Thymus (tissue), 14 donors: ENCODE measurements at places on chromosomes 7 and 10. TPM values are rescaled to one million over a fixed set of nuclear protein-coding genes. Genes with fewer than 3 reads are reported as not detected.

GRCh38 chr10:14409247-14409646 lies 78.5 kb upstream of the FRMD4A start:
- DNase-seq: no peak

- no peak for DNase-seq
Measured at GRCh38 chr10:98568551-98568950, 121.8 kb upstream of the HPS1 start.

GRCh38 chr7:114269714-114270113 lies 144.9 kb upstream of the FOXP2 start:
- no peak for DNase-seq

DNA sequence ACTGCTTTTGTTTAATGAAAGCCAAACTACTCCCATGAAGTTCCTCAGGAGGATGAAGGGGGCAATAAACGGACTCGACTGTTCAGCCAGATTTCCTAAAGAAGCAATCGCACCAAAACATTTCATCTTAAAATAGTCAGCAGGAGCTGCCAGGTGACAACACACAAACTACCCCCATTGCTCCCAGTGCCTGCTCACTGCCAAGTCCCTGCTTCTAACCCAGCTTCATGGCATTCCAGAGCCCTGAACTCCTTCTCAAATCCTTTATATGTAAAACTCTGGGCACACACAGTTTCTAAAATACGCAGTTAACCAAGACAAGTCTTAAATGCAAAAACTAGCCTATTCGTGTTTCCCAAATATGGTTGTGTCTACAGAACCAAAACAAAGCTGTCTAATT lies 110.0 kb downstream of the SORBS1 start:
- no peak for DNase-seq

DNA sequence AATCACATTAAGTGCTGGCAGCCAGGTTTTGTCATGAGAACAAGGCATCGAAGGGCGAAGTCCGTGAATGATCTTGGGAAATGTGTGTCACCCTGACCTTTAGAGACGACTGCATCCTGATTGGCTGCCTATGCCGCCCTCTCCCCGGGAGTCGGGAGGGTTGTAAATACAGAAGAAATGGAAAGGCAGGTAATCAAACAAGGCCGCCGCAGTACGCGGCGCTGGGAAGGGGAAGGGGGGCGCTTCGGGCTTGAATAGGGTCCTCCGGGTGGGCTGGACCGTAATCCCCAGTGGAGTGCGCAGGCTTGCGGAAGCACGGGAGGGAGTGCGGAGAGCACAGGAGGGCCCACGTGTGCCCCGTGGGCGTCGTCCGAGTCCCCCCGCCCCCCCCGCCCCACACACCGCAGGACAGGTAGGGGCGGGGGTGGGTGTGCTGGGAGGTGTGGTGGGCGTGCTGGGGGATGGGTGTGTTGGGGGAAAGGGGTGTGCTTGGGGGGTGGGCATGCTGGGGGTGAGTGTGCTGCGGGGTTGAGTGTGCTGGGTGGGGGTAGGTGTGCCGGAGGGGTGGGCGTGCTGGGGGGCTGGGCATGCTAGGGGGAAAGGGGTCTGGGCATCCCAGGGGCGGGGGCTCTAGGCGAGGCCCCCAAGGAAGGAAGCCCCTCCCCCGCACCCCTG lies 169.4 kb downstream of the ARHGAP12 start:
- DNase-seq: peak; percentile 41

- no peak for DNase-seq
Measured at GRCh38 chr7:30225863-30226613, 58.4 kb upstream of the ZNRF2 start.

DNA sequence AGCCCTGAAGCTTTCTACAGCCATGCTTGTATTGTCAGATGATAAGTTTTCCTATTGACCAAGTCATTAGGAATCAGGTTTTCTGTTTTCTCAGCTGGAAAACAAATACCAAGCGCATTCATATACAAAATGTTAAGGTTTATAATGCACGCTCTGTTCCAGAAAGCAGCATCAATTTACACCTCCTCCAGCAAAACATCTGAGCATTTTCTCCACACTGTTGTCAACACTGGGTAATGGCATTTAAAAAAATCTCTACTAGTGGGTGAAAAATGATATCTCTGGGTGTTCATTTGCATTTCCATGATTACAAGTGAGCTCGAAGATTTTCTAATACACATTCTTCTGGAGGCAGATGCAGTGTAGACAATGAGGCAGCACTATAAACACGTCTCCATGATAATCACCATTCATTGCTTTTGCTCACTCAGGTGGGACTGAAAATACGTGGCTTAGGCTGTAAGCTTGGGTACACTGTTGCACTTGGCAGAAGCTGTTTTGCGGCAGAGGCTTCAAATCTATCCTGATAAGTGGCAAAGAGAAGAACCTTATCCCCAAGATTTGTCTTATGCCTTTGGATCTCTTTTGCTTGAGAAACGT lies 114.8 kb upstream of the PLPP4 start:
- no peak for DNase-seq

DNA sequence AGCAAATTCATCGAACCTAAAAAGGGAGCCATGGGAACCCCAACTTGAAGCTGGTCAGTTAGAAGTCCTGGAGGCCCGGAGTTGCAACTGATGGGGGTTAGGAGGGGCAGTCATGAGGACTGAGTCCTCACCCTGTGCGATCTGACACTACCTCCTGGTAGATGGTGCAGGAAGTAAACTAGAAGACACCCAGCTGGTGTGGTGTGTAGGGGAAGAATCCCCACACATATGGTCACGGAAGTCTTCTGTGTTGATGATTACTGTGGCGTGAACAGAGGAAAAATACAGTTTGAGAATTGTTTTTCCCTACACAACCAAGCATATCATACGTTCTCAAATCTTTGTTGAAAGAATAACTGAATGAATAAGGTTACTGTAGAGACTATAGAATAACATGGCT lies 164.6 kb upstream of the KCTD7 start:
- no peak for DNase-seq

GRCh38 chr10:34205452-34205851 lies 609.6 kb downstream of the PARD3 start:
- DNase-seq: no peak

DNA sequence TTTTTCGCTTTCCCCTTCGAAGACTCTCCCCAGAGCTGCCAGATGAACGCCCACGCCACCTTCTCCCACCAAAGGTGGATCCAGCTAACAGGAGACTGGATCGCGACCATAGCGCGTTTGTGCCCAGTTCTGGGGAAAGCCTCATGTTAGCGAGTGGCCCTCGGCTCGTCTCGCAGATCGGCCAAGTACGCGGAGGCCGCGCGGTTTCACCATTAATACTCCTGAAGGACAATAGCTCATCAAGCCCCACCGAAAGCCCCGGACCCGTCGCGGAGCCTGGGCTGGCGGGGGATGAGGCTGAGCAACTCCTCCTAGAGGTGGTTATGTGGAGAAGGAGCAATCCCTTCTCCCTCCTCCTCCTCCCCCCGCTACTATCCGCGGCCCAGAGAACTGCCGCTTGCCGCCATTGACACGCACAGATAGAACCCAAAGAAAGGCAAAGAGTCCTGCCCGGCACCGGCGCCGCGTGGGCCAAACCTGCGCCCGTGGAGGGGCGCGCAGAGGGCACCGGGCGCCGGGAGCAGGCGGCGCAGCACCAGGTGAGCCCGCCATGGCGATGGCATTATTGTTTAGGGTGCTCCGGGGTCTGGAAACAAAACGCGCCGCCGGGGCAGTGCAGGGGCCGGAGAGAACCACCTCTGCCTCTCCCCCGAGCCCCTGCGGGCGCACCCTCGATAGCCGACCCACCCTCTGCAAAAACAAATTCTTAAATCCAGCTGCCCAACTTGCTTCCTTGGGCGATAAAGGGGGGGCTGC lies at the start of gene MACROH2A2:
MACROH2A2 (plus strand) TSS at position 385 of the 756 bp plus-strand sequence. CDS start 22,813 bp downstream, outside the sequence.
- DNase-seq: no peak

Gene CXCL12
- polyA plus RNA-seq: 82.1 TPM

DNA sequence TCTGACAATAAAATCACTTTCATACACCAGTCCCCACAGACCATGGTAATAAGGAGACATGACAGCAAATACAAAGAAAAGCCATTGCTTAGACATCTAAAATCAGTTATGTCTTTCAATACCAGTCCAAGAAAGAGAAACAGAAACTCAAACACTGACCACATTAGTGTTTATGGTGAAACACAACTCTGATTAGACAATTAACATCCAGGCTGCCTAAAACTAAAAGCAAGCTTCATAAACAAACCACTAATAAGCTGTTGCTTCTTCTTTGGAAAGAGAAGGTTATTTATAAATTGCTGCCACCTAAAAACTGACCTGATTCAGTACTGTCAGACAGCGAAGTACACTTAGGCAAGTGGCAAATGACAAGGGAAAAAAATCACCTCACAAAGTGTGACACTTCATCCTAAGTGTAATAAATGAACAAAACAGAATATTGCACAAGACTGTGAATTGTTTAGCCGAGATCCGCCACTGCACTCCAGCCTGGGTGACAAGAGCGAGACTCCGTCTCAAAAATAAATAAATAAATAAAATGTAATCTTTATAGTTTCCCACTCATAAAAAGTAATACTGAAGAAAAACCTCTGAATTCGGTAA lies 277.4 kb downstream of the PARD3 start:
- DNase-seq: no peak

- DNase-seq: no peak
Measured at GRCh38 chr7:87344446-87344845, 1.0 kb upstream of the CROT start.

Gene SPDYE5
- 0.09 TPM for polyA plus RNA-seq

Gene UBE2D1
- polyA plus RNA-seq: 24.0 TPM

DNA sequence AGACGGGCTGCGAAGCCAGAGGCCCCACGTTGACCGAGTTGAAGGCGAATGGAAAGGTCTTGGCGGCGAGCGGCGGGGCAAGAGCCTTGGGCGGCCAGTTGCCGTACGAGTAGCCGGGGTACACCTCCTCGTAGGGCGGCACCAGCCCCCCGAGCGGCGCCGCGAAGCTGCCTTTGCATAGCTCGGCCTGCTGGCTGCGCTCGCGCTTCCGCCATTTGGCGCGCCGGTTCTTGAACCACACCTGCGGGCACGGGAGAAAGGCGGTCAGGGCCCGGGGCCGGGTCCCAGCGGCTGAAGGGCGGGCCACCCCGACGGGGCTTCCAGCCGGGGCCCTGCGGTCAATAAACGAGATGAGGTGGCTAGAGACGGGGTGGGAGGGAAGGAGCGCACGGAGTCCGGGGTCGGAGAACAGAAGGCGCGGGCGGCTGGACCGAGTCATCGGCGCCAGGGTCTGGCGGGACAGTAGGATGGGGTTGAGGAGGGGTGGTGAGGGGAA lies 4.8 kb downstream of the ELOVL3 start:
- no peak for DNase-seq

Gene PAX4
- polyA plus RNA-seq: 0.11 TPM

Gene WEE2
- 0.05 TPM for polyA plus RNA-seq

Gene SVOPL
- 2.6 TPM for polyA plus RNA-seq

DNA sequence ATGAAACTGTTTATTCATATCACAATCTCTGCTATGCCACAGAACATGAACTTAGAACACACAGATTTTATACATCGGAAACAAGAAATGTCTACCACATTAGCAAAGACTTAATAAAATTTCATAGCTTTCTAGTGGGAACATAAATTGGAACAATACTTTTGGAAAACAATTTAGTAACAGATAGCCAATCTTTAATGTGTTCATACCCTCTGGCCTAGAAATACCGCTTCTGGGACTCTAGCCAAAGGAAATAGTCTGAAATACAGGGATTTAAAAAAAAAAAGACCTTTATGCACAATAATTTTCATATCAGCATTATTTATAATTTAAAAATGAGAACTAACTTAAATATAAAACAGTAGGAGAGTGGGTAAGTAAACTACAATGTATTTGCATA lies 168.5 kb downstream of the PLXNA4 start:
- no peak for DNase-seq

Gene NFE2L3
- polyA plus RNA-seq: 12.0 TPM

GRCh38 chr7:104442481-104442880 lies 114.1 kb downstream of the LHFPL3 start:
- DNase-seq: no peak

DNA sequence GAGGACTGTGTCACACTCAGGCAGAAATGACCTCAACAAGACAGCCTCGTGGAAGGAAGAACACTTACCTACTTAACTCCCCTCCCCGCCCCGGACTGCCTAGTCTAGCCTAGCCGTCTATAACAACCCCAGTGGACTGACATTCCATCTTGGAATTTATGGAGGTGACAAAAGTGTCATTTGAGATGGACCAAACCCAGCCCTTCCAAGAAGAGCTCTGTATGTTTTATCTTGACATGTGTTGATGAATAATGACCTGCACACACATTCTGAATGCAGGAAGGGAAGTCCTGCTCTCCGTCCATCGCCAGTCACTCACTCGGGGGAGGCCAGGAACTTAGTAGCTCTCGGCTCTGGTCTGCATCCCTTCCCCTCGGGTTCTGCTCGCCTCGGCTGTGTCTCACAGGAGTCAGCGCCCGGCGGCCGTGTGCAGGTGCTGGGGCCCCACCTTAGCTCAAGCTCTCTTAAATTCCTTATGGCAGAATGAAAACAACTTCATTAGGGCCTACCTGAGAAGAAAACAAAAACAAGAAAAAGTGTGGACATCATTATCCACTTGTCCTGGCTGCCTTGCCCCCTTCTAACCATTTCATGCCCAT lies 140.9 kb upstream of the NPS start:
- DNase-seq: no peak

Gene ZNF365
- polyA plus RNA-seq: 0.73 TPM

Gene CALML5
- polyA plus RNA-seq: 368 TPM

GRCh38 chr10:34526758-34527730 lies 288.1 kb downstream of the PARD3 start:
- DNase-seq: no peak

Gene NME8
- polyA plus RNA-seq: 2.8 TPM

Gene METTL27
- 1.3 TPM for polyA plus RNA-seq

DNA sequence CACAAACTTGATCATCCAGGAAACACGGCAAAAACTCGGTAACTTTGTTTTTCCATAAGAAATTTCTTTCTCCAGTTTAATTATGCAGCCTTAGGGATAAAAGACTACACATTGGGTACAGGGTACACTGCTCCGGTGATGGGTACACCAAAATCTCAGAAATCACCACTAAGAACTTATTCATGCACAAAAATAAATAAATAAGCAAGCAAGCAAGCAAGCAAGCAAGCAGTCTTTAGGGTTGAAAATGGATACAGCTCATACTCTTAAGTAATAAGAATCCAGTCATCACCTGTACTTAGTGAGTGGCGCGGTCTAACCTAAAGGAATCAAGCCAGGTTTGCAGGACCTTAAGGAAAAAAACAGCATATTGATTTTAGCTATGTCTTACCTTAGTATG lies 30.0 kb downstream of the MCM10 start:
- DNase-seq: no peak
